NCI-H82 (cell line): ENCODE measurements at places on chromosomes 5 and 9.

DNA sequence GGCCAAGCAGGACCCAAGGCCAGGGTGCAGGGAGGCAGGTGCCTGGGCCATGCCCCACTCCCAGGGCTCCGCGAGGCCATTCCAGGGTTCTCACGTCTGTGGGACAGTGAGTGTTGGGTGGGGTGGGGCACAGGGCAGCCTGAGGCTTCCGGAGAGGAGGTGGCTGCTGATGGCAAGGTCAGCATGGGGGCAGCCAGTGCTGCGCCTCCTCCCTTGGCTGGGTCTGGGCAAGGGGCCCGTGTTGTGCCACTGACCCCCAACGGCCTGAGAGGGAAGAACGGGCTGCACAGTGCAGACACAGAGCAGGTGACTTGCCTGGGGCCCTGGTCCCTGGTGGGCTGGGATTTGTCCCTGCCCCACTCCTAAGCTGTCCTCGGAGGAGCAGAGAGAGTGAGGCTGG lies 82.1 kb downstream of the RXRA start:
- no peak for DNase-seq

DNA sequence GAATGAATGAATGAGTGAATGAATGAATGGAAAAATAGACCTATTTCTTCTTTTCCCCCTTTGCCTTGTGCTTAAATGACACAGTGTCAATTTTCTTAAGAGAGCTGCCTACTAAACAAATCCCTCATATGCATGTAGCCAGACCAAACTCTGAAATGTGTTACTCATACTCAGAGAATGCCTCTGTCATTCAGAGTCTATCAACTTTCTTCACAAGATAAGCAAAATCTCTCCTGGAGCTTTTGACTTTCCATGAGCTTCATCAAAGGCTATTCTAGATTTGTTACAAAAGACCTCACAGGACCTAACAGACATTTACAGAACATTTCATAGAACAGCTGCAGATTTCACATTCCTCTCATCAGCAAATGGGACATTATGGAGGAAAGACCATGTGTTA lies 275.7 kb upstream of the MSX2 start:
- DNase-seq: no peak

DNA sequence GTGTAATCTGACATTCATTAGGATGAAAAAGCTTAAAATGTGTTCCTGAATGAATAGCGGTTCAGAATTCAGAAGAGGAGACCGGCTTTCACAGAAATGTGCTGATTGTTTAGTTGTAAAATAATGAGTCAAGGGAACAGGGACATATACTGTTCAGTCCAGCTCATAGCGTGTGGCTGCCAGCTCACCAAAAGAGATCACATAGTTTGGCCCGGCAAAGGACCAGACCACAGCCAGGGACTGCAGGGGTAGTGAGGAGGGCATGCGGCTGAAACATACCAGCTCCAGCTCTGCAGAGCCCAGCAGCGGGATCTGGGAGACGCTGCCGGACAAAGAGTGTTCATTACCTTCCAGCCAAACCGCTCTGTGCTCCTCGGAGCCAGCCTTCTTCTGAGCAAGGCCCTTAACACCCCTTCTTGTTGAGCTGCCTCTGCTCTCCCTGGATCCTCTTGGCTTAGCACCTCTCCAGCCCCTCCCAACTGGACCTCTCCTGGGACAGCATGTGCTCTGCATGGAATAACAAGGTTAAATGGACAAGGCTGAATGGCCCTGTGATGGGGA lies 116.8 kb upstream of the CNTLN start:
- DNase-seq: no peak

DNA sequence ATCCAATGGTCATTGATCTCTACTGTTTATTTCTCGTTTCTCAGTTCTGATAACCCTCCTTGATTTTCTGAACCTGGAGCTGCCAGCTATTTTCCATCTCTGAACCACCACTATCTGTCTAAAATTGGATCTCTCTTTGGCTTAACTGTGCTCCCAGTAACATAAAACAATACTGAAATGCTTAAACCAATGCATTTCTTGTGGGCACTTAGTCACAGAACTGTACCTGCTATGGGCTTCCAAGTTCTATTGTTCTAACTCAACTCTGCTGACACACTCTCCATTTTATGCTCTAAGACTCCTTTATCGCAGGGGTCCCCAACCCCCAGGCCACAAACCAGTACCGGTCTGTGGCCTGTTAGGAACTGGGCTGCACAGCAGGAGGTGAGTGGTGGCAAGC lies 120.6 kb downstream of the LHFPL2 start:
- no peak for DNase-seq

GRCh38 chr5:33852319-33852718 lies 39.5 kb downstream of the ADAMTS12 start:
- DNase-seq: no peak

DNA sequence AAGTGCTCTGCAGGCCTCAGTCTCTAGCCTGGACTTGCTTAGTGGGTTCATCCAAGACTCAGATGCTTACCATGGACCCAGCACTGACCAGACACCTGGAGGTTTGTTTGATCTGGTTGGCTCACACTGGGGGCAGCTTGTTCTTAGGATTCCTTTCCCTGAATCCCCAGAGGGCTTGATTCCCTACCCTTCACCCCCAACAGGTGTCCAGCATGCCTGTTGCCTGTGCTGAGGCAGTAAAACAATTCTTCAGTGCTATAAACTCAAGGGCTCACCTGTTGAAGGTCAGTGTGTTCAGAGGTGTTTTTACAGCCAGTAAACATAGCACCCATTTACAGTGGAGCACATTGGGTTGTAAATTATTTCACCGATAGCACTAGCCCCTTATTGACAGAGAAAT lies 123.8 kb upstream of the KLF4 start:
- no peak for DNase-seq

DNA sequence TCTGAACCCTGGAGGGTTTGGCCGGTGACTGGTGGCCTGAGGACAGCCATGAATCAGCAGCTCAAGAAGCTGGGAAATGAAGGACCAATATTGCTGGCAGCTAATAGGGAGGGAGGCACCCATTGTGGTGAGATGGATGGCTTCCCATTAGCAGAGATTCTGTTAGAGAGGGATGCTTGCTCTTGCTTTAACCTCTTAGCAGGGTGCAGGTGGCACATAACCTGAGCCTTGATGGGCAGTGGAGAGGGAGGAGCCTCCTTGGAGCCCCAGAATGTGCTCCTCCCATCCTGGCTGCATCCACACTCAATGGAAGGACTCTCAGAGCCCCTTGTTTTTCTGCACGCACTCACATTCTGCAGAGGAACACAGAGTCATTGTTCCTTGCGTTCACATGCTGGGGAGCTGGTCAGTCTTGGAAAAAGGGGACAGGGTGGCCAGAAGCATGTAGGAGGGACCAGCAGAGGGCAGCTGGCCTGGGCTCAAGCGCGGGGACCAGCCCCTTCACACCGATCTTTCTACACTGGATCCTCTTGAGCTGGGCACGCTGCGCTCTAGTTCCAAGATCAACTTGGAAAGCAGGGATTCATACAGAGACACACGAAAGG lies 161.8 kb downstream of the MED10 start:
- DNase-seq: no peak

- DNase-seq: no peak
Measured at GRCh38 chr5:179610903-179611265, 12.6 kb downstream of the HNRNPH1 start.

- DNase-seq: peak; percentile 3
Measured at GRCh38 chr5:31639481-31640411, 815 bp downstream of the PDZD2 start.

DNA sequence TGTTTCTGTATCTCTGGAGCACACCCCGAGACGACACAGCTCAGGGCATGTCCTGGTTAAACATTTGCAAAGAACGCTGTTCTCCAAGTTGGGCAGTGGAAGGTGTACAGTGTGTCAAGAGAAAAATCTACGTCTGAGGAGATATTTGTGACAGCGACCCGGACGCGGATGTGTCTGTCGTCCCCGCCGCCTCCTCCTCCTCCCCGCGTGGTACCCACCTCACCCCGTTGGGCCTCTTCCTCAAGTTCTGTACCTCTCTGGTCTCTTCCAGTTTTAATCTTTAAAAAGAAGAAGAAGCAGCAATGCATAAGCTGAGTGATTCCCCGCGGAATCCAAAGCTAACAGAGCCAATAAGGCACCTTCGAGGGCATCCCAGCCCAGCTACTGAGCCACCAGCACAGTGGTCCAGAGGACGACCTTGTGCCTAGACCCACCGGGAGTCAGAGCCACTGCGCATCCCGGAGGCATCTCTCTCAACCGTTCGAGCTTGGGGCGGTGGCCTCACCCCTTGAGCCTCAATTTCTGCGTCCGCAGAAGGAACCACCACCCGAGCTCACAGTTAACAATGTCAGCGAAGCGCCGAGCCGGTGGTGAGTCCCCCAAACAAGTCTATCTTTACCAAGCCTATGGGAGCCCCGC lies 467 bp downstream of the C9orf78 start:
- DNase-seq: peak; percentile 49

- DNase-seq: no peak
Measured at GRCh38 chr5:15116996-15117395, 245.4 kb upstream of the ANKH start.

DNA sequence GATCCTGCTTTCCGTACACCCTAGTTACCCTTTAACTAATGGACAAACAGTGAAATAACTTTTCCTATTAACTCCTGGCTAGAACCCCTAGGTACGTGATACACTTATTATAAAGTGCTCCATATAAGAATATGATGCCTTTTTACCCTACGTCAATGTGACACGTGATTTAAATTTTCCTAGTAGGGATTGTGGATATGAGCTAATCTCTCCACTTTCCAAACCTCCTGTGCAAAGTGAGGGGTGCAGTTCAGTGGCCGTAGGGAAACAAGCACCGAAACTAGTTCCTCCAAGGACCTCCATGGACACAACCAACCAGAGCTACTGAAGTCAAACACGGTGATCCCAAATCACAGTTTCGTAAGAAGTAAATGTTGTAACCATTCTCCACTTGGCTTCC lies 19.3 kb downstream of the NFIB start:
- no peak for DNase-seq

GRCh38 chr9:128159522-128159783 lies 612 bp upstream of the BBLN start:
- no peak for DNase-seq

GRCh38 chr9:109831998-109832658 lies 52.1 kb downstream of the PALM2AKAP2 start:
- no peak for DNase-seq

DNA sequence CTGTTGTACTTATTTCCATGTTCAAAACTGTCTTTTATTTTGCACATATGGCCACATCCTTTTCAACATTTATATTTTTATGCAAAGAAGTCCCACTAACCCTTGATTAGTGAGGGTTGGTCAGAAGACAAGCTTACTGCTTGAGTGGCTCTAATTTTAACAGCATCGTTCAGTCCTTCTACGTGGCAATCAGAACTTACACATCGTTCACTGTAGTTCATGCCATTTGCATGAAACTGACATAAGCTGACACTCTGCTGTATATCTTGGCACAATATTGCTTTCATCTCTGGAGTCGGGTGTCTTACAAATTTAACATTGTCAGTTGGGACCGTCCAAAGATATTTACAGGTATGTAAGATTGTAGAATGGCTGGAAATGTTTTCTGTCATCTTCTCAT lies 50.6 kb downstream of the MARCHF11 start:
- DNase-seq: no peak

GRCh38 chr5:56339732-56340131 lies 106.6 kb upstream of the ANKRD55 start:
- no peak for DNase-seq

- no peak for DNase-seq
Measured at GRCh38 chr5:39422728-39423285, 2.0 kb downstream of the DAB2 start.

DNA sequence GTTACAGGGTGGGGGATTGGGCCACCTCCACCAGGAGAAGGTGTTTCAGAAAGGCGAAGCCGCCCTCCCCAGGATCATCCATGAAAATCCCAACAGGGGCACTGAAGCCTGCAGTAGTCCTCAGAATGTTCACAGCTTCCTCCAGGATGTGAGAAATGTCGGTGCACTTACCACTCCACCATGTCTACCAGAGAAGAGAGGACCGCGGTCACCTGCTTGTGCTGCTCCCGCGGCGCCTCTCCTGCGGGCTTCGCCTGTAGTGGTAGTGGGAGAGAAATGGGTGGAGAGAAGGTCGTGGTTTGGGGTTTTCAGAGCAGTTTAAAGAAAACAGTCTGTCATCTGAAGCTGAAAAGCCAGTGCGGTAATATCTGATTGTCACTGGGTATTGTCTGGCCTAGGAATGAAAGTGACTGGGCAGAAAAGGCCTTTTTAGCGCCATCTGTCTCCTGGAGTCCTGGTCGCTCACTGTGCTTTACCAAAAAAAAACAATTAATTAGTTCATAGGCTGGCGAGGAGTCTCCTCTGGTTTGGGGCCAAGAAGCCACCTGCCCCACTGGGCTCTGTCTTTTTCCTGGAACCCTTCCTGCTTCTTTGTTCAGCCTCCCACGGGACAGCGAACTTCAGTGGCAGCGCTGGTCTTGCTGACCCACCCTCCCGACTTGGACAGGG lies 23.0 kb upstream of the PPP1R26 start:
- DNase-seq: no peak

DNA sequence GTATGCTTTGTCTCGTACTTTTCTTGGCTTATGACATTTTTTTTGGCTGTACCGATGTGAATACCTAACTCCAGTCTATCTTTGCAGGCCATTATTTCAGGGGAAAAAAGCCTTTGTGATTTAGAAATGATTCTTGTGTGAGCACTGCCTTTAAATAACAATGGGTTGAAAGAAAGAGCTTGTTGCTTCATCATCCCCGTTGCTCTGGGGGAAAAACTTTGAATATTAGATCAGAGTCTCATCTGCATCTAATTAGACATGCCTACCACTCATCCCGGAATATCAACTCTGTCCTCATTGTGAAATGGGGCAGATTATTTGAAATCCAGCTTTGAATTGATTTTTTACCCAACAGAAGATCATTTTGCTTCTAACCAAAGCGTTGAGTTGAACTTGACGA lies 13.5 kb downstream of the CXCL14 start:
- no peak for DNase-seq
